Hypothalamus (tissue), 51 donors: ENCODE measurements at places on chromosomes 16 and 17.
A peak's percentile ranks its signal among the peaks of the same experiment; 100 is the strongest.

DNA sequence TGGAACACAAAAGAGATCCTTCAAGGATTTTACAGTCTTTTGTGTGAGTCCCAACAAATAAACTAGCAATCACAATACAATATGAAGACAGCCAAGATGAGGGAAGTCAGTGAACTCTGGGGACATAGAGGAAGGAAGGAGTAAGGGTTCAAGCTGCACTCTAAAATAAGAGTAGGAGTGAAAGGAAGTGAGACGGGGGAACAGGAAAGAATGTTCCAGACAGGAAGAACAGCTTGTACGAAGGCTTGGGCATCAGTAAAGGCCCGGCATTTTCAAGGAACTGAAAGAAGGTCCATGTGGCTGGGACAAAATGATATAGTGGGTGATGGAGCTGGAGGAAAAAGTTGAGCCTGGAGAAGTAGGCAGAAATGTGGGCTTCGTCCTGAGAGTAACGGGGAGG lies 4.5 kb downstream of the CCL17 start:
- no peak for DNase-seq

DNA sequence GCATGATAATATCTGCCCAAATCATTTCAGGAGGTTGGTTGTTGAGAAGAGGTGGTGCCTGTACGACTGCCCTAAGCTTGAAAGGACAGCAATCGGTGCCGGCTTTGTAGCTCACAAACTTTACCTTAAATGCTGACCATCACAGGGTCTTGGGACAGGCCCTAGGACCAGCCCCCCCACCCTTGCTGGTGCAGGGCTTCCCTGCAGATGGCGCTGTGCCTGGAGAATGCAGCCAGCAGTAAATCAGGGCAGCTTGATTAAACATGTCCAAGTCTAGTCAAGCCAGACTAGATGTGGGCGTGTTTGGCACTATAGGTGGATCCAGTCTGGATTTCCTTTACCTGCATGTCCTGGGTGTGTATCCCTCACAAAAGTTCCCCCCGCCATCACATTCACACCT lies 135.5 kb upstream of the CRHR1 start:
- DNase-seq: no peak

- peak; percentile 2 for DNase-seq
Measured at GRCh38 chr17:42248351-42249179, 27.6 kb downstream of the STAT5B start.

- DNase-seq: no peak
Measured at GRCh38 chr17:34675143-34675542, 95.8 kb downstream of the TMEM132E start.

GRCh38 chr16:11248133-11248532 lies 7.9 kb downstream of the SOCS1 start:
- DNase-seq: no peak

DNA sequence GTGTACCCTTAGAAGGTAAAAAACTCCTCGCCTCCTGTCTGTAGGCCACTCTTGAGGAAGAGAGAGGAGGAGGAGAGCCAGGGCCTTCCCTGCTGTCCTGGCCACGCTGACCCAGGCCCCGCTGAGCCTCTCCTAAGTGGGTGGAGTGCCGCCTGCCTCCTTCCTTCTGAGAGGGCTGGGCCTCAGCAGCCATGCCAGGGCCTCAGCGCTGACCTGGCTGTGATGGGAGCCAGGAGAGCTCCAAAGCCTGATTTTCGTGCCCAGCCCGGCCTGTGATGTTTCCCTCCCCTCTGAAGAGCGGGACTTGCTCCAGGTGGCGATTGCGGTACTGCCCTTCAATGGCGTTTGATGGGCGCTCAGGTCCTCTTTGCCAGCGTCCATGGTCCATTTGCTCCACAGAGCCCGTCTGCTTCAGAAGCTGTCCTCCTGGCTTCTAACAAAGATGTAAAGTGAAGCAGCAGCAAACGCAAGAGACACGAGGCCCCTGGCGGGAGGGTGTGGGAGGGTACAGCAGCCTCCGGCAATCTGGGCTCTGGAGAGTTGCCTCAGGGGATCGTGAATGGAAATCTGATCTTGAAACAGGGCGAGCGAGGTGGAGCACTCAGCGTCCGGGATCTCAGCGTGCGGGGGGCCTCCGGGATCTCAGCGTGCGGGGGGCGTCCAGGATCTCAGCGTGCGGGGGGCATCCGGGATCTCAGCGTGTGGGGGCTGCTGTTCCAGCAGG lies 93.5 kb downstream of the NPIPB11 start:
- peak; percentile 17 for DNase-seq

DNA sequence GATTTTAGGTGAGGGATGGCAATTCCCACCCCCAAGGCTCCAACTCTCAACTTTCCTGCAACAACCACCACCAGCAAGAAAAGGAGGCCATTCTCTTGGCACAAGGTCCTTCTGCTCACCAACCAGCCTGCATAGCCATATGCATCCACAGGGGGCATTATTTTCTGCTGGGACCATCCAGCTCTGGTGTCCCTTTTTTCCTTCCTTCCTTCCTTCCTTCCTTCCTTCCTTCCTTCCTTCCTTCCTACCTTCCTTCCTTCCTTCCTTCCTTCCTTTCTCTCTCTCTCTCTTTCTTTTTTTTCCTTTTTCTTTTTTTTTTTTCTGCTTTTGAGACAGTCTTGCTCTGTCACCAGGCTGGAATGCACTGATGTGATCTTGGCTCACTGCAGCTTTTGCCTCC lies 21.1 kb upstream of the COX10 start:
- DNase-seq: no peak

DNA sequence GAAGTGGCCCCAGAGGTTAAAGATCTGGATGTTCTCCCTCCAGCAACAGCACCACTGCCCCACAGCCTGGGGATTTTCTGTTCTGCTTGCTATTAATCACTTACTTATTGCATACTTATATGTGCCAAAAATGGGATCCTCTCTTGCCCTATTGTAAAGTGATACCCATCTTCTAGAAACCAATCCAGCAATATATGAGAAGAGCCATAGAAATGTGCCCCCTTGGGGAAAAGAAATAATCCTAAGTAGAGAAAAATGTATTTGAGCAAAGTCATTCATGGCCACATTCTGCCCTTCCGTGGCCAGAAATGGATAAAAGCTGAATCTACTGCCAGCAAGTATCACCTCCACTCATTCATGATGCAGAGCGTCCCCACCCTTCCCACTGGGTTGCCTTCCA lies 20.9 kb downstream of the SOST start:
- DNase-seq: no peak

DNA sequence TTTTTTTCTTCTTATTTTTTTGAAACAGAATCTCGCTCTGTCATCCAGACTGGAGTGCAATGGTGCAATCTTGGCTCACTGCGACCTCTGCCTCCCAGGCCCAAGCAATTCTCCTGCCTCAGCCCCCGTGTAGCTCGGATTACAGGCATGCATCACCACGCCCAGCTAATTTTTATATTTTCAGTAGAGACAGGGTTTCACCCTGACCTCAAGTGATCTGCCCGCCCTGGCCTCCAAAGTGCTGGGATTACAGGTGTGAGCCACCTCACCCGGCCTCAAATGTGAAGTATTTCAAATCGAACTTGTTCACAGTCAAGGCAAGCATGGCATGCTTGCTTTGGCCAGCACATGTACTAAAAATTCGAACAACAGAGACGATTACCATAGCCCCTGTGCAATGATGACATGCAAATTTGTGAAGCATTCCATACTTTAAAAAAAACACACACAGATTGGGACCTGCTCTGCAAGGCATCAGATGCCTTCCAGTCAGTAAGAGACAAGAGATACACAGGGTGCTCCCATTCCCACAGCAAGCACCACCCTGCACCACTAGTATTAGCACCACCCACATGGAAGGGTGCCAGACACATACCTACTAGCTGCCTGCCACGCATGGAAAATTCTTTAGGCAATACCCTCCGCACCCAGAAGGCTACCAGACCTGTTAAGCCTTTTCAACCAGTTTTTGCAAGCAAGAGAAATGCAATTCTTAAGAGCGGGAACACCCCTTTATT lies 47.2 kb downstream of the ANKRD11 start:
- DNase-seq: no peak

GRCh38 chr16:29819506-29819905 lies 756 bp upstream of the MVP start:
- no peak for DNase-seq

GRCh38 chr17:7058831-7059447 lies 15.0 kb upstream of the SLC16A11 start:
- no peak for DNase-seq

DNA sequence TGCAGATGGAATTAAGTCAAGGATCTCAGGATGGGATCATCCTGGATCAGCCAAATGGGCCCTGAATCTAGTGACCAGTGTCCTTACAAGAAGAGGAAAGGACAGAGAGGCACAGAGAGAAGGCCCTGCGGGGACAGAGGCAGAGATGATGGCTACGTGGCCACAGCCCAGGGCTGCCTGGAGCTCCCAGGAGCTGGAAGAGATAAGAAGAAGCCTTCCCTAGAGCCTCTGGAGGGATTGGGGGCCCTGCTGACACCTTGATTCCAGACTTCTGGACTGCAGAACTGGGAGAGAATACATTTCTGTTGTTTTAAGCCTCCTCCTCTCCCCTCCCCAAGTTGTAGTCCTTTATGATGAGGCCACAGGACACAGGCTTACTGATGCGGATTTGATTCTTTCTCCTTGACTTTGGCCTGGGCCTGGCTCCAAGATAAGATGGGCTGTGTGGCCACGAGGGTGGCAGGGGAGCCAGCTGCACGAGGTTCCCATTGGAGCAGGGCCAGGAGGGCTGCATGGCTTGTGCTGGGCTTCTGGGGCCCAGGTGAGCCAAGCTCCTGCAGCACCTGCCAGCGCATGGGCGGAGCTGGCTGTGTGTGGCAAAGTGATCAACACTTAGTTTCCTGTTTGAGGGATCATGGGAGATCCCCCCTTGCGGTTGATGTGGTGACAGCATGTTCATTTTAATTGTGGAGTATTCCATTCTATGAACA lies 146.1 kb downstream of the IRF8 start:
- no peak for DNase-seq

- no peak for DNase-seq
Measured at GRCh38 chr17:75047398-75048098, 523 bp downstream of the KCTD2 start.

GRCh38 chr16:24346734-24347133 lies 90.6 kb downstream of the CACNG3 start:
- no peak for DNase-seq

DNA sequence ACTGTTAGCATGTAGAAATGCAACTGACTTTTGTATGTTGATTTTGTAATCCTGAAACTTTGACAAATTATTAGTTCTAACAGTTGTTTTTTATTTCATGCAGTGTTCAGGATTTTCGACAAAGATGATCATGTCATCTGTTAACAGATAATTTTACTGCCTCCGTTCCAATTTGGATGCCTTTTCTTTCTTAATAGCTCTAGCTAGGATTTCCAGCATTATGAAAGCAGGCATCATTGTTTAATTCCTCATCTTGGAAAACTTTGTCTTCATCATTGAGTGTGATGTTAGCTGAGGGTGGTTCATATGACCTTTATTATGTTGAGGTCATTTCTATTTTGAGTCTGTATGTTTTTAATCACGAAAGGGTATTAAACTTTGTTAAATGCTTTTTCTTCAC lies 31.9 kb downstream of the RMI2 start:
- no peak for DNase-seq

DNA sequence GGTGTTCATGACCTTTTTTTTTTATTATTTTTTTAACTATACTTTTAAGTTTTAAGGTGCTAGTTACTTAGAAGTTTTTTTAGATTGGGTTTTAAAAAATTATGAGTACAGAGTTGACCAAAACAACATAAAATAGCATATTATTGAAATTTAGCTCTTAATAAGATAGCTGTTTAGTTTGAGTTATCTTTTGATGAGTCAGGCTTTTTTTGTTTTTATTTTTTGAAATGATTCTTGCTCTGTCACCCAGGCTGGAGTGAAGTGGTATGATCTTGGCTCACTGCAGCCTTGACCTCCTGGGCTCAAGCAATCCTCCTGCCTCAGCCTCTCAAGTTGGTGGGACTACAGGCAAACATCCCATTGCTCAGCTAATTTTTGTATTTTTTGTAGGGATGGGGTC lies 13.6 kb downstream of the ZNF750 start:
- no peak for DNase-seq

DNA sequence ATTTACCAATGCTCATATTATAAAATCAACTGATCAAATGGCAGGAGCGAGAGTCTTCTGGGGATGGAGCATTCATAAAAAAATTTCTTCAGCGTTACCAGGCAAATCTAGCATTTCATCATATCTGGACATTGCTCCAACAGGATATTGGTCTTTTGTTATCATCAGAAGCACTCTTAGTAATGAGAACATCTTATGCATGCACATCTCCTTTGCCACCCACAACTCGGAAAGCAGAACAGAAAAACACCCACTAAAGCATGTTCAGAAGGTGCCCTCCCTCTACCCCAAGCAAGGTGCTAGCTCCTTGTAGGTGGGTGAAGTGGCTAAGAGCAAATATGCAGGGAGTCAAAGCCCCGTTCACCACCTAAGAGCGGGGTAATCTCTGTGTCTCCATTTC lies 18.9 kb downstream of the ARHGAP17 start:
- DNase-seq: no peak

GRCh38 chr17:81579298-81579697 lies 27.1 kb upstream of the FAAP100 start:
- DNase-seq: no peak
